ENCODE measurements at places on chromosomes 3 and 15.

DNA sequence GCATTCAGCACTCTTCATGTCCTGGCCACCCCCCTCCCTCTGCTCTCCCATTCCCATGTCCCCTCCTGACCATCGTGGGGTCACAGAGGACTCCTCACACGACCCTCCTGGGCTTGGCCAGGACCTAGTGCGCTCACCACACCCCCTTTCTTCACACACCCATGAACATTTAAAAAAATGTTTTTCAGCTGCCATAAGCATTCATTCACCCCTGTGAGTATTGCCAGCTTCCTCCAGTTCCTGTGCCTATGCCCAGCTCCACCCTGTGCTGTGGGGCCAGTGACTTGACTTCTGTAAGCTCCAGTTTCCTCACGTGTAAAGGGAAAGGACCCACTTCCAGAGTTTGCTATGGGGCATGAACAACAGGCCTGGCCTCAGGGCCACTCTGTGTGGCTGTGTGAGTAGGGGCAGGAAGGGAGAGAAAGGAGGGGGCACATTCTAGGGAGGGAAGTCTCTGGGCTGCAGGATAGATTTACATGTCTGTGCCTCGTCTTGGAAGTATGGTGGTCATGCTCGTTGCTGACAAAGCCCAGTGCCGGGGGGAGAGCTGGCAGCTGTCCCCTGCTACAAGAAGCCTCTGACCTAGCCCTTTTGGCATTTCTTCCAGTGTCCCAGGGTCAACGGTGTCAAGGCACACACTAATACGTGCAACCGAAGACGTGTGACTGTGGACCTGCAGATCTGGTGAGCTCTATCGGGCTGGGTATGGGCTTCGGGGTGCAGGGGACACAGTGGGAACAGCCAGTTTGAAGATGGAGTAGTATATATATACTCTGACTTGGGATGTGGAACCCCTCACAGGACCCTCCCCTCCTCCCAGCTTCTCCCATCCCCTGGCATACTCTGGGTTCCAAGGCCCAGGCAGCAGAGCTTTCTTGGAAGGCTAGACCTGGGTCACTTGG, 22.8 kb downstream of the ESYT3 start:
- DNase-seq = no peak

DNA sequence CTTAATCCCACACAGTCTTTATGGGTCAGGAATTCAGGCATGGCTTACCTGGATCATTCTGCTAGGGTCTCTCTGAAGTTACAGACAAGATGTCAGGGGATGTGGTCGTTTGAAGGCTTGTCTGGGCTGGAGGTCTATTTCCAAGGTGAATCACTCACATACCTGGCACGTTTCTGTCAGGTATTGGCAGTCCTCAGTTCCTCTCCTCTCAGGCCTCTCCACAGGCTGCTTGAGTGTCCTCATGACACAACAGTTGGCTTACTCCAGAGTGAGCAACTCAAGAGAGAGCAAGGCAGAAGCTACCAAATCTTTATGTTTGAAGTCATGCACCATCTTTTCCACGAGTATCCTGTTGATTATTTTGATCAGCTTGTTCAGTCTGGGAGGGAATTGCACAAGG, 43.9 kb upstream of the PARP14 start:
- no peak for DNase-seq

DNA sequence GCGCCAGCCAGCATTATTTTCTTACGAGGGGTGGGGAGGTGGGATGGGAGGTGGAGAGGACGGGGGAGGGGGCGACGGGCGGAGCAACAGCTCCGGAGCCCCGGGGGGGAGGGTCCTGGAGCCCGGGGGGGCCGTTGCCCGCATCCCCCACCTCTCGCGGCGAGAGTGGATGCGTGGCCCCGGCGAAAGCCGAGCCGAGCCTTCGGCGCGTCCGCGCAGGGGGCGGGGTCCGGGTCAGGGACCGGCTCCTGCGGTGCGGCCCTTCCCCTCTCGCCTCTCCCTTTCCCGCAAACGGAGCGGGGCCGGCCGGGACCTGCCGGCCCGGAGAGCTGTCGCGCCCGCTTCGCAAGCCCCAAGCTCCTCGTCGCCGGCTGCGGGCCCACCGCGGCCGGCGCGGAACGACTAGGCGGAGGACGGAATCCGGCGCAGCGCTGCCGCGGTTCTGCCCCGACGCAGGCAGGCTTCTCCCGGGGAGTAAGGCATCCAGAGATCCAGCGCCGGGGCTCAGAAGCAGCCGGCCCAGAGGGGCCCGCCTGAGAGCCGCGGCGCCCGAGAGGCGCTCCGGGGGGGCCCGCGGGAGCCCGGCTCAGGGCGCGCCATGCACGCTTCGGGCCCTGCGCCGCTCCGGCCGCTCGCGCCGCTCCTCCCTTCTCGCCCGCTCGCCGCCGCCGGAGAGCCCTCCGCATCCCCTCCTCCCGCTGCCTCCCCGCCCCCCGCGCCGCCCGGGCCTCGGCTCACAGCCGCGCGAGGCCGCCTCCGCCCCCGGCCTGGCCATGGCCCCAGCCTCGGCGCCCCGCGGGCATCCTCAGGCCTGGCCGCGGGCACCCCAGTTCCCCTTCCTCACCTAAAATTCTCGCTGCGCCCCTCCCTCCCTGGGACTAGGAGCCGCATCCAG, 459 bp upstream of the ADCY5 start:
- DNase-seq = no peak

DNA sequence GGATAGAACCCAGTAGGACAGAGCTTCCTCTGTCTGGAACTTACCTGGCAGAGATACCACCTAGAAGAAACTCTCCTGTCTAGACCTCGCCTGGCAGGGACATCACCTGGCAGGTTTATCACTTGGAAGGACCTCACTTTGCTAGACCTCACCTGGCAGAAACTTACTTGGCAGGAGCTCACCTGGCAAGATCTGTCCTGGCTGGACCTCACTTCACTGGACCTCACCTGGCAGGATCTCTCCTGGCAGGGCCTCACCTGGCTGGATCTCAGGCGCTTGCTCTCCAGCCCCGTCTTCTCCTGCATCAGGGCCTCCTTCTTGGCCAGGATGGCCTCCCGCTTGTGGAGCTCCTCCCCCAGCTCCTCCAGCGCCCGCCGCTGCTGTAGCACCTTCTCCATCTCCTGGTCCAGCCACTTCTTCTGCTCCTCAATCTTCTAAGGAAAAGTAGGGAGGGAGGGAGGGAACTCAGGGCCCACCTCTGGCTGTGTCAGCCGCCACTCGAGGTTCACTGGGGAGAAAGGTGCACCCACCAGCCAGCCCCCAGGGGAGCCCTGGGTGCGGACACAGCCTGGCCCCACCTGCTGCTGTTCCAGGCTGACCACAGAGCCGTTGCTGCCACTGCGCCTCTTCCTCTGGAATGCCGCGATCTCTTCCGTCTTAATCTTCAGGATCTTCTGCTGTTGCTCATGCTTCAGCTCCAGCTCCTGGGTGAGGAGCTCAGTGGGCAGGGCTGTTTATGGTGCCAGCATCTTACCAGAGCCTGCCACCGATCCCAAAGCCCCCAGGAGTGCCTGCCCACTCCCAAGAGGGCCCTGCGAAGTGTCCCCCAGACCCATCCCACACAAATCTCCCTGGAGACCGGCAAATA, 22.5 kb downstream of the KIF7 start:
- no peak for DNase-seq

DNA sequence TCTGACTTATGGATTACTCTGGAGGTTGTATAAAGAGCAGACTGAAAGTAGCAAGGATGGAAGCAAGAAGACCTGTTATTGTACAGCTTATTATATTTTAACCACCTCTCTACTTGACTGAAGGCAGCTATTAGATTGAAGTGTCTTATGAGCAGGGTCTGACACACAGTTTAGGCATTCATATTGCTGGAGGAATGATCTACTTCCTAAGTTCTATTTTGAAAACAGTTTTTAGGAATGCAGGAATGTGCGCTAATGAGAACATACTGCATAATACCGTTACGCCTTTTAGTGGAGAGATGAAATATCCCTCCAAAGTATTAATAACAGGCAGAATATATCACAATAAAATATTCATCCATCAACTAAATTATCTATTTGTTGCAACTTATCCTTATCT, 193.3 kb downstream of the ISL2 start:
- no peak for DNase-seq

DNA sequence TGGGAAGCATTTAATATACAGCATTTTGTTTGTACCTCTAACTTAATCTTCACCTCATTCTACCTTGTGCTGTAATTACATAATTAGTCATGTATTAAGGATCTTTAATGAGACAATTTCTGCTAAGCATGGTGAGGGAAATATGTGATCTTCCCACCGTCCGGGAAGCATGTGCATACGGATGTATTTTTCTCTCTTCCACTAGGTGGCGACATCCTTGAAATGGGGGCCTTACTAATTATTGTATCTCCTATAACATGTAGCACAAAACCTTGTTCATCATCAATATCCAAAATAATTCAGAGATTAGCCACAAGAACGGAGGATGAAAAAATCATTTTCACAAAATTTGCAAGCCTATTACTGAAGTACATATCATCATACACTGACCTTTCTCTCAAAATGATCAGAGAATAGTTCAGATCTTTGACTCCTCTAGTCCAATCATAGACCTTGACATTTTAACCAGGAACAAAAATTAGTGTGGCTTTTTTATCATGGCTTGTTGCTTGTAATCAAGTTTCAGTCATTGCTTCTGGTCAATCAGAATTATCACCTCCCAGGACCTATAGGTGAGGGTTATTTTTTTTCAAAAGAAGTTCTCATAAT, 148.9 kb upstream of the GBE1 start:
- peak; percentile 13 for DNase-seq

DNA sequence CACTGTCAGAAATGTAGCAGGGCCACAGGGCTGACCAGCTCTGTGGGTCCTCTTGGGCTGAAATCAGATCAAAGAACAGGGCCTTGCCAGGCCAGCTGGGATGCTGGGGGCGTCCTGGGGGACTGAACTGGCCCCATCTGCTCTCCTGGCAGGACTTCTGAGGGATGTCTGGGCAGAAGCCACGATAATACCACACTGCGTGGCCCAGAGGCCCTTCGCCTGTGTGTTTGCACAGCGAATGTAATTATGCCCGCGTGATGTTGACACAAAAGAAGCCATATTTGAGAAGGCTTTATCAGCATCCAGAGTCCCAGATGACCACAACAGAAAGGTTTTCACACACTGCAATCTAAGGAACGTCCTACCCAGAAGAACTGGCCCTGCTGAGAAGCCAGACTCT, 174.0 kb downstream of the RAB11A start:
- no peak for DNase-seq

DNA sequence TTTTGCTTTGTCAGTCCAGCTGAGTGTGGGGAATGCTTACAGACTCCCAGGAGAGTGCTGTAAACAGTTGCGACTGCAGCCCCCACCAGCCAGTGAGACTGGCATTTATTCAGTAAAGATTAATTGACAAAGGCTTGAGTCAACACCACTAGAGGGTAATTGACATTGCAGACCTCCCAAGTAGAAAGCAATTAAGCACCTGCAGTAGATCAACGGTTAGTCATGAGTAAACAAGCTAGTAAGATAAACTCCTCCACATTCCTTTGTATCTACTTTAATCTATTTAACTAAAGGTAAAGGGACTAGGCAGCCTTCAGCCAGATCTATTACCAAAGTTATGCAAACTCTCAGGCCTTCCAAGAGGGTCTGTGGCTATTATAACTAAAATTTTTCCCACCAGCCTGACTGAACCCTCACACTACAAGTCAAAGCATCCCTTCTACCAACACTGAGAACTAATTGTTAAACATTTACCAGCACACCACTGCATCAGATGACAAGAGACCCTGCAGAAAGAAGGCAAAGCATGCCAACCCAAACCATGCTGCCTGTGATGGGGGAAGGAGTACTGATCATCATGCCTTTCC, 30.5 kb upstream of the GALNT15 start:
- no peak for DNase-seq

GRCh38 chr3:112740835-112741234, 99.9 kb upstream of the CCDC80 start:
- DNase-seq = no peak
